Omental fat pad (tissue), 4 donors: ENCODE measurements at places on chromosomes 13 and 19. TPM values are rescaled to one million over a fixed set of nuclear protein-coding genes. Genes with fewer than 3 reads are reported as not detected.

DNA sequence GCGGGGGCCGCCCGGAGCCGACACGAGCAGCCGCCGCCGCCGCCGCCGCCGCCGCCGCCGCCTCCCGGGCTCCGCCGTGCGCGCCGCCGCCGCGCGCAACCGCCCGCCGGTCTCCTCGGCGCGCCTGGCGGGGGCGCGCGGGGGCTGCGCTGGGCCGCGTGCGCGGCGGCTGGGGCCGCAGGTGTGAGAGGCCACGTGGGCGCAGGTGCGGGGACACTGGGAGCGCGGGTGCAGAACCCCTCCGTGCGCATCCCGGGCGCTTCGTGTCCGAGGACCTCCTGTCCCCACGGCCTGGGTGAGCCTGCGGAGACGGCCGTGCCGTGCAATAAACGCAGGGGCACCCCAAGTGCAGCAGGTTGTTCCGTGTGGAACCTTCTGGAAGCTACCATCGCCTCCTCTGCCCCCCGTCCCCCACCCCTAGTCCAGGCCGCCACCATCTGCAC lies at the start of gene LINGO3:
TSS of gene LINGO3 (minus strand) at position 41 of the 443 bp plus-strand sequence. CDS start 16,378 bp downstream, outside the sequence.
- no peak for DNase-seq

- no peak for DNase-seq
These were observed 543.7 kb downstream of the EFNB2 start for GRCh38 chr13:105991622-105992277.

- DNase-seq: peak; percentile 75
These were observed 67.8 kb downstream of the GADD45B start for GRCh38 chr19:2543463-2544442.

- no peak for DNase-seq
These were observed 71.9 kb downstream of the TNFRSF19 start for GRCh38 chr13:23642110-23642509.

DNA sequence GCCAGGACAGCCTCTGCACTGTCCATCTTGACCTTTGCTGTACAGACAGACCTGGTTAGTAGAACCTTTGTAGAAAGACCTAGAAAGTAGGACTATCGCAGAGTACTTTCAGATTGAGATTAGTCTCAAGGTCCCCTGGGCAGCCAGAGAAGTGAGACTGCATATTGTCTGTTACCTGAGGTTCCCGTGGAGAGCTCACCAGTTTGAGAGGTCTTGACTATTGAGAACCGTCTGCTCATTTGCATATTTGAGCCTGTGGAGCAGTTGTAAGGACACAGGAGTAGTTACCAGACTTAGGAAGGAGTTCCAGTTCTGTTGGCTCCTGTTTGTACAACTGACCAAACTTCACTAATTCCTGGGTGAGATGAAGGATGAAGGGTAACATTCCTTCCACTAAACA lies 66.2 kb downstream of the SPATA13 start:
- no peak for DNase-seq

GRCh38 chr19:4094761-4095487 lies 28.2 kb upstream of the ZBTB7A start:
- DNase-seq: no peak

- no peak for DNase-seq
These were observed 1979.9 kb upstream of the PRR20A start for GRCh38 chr13:55160867-55161266.

DNA sequence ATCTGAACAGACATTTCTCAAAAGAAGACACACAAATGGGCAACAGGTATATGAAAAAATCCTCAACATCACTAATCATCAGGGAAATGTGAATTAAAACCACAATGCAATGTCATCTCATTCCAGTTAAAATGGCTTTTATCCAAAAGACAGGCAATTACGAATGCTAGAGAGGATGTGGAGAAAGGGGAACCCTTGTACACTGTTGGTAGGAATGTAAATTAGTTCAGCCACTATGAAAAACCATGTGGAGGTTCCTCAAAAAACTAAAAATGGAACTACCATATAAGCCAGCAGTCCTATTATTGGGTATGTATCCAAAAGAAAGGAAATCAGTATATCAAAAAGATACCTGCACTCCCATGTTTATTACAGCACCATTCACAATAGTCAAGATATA lies 24.7 kb upstream of the ZC3H13 start:
- DNase-seq: no peak

GRCh38 chr19:4957981-4958380 lies 10.9 kb upstream of the KDM4B start:
- DNase-seq: no peak

DNA sequence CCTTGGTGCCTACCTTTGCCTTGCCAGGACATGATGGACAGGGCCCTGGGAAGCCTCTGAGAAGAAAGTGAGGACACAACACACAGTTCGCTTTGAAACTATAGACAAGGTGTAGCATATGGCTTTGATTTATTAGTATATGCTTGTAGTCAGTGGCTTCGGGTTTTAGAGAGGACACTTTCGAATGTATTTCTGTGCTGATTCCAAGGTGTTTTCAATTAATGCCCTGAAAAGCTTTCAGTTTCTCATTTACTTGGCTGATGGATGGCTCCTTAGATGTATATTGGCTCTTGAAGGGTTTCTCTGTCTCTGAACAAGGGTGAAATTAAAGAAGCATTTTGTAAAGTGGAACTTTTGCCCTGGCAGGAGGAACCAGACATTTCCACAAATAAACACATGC lies 106.9 kb downstream of the POSTN start:
- DNase-seq: no peak

DNA sequence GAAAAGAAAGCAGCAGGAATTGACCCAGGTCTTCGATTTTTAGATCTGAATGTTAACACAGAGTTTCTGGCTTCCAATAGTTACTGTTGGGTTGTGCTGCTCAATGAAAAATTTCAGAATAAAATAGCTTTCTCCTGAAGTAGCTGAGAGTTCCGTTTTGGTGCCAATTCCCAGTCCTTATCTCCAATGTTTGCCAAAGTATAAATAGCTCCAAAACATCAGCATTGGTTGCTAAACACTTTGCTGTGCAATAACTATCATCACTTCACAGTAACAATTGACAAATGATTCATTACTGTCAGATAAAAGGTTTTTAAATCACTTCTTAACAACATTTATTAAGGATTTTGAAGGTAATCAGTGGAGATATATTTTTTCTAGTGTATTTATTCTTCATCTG lies 446.0 kb downstream of the PCDH20 start:
- no peak for DNase-seq

The GPR108 gene
- total RNA-seq: 68.4 TPM

The IGFL2 gene
- not detected for total RNA-seq

- no peak for DNase-seq
These were observed 240.0 kb upstream of the SGCG start for GRCh38 chr13:22940736-22941135.

GRCh38 chr19:15340086-15340485 lies 7.7 kb upstream of the BRD4 start:
- no peak for DNase-seq

GRCh38 chr19:21585281-21585890 lies 80.0 kb downstream of the ZNF429 start:
- no peak for DNase-seq

DNA sequence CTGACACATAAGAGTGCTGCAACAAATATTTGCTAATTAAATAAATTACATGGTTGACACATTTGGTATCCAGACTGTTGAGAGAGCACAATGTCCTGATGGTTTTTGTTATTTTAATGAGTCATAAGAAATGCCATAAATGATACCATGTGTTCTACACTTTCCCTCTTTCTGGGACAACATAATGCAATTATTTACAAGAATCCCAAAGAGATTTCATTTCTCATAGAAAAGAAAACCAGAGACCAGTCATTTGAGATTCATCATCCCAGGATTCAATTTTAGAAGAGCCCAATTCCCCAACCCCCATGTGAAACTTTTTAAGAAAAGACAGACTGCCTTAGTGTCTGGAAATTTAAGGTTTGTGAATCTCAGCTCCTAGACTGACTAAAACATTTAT lies 399.6 kb downstream of the DCT start:
- no peak for DNase-seq

The ZNF723 gene
- total RNA-seq: not detected

- DNase-seq: no peak
These were observed 52.9 kb downstream of the MBNL2 start for GRCh38 chr13:97274829-97275649.

The NDFIP2 gene
- 18.1 TPM for total RNA-seq

The RASL11A gene
- total RNA-seq: 32.6 TPM

GRCh38 chr13:44312834-44313551 lies 60.6 kb upstream of the SERP2 start:
- no peak for DNase-seq

- DNase-seq: no peak
These were observed 132 bp downstream of the SHD start for GRCh38 chr19:4279267-4279529.

The APLP1 gene
- 1.1 TPM for total RNA-seq

DNA sequence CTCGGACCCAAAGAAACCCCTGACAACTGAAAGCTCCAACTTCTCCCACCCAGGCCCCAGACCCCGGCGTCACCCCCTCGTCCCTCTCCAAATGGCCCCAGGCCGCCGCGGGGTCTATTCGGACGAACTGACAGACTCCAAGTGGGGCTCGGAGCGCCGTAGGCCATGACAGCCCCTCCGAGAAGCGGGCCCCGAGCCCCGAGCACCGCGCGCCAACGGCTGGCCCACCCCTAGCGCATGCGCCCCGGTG lies 360 bp downstream of the DDX39A start:
- DNase-seq: no peak

The MBD3L5 gene
- not detected for total RNA-seq

DNA sequence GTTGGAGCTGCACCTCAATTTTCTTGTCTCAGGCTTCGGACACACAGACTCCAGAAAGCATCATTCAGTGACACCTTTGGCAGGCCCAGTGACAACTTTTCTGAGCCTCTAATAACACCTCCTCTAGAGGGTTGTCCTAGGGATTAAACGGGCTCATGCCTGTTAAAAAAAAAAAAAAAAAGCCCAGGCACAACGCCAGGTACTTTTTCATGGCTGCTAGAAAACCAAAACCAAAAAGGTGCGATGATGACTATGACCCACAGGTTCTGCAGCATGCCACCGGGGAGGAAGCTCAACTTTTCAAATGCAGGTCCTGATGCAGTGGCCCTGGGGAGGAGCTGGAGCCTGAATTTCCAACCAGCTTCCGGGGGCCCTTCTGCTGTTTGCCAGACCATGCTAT lies 184.2 kb downstream of the ABCC4 start:
- DNase-seq: no peak

DNA sequence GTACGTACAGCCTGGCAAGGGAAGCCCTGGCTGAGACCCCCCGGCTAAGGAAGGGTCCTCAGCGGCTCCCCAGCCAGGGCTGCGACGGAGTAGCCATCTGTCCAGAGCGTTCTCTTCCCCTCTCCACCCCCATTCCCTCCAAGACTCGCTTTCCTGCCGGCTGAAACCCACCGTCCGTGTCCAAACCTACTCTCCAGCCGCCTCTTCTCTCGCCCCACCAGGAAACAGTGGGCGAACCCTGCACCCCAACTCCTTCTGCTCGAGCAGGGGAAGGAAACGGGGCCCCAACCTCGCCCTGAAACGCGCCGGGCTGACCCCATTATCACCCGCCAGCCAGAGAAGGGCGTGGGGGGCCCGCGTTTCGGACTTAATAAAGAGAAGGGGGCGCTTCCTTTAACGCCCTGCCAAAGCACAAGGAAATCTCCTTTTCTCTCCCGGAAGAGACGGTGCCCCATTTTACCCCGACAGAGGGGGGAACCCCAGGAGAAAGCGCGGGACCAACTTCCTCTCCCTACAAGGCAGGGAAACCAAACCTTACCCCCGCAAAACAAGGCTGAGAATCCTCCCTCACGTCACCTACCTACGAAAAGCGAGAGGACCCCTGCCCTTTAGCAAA lies 2.5 kb downstream of the ZC3H4 start:
- DNase-seq: no peak

- DNase-seq: no peak
These were observed 54.9 kb downstream of the AP1M1 start for GRCh38 chr19:16252459-16253205.

- DNase-seq: peak; percentile 22
These were observed 26.3 kb downstream of the TMEM255B start for GRCh38 chr13:113785051-113786010.

The BRCA2 gene
- 2.4 TPM for total RNA-seq

GRCh38 chr13:113468472-113469201 lies 15.3 kb upstream of the ADPRHL1 start:
- DNase-seq: no peak

The PROSER3 gene
- total RNA-seq: 7.5 TPM

The CCDC8 gene
- 6.8 TPM for total RNA-seq

The PLPP2 gene
- 1.6 TPM for total RNA-seq

The FBL gene
- total RNA-seq: 115 TPM

The SOHLH2 gene
- total RNA-seq: not detected

The CLPTM1 gene
- 58.8 TPM for total RNA-seq

GRCh38 chr19:17260842-17261325 lies 3.7 kb downstream of the USHBP1 start:
- DNase-seq: peak; percentile 63
